Left lung (tissue), 14 donors: ENCODE measurements at places on chromosomes 12 and 14. TPM values are rescaled to one million over a fixed set of nuclear protein-coding genes. Genes with fewer than 3 reads are reported as not detected.

DNA sequence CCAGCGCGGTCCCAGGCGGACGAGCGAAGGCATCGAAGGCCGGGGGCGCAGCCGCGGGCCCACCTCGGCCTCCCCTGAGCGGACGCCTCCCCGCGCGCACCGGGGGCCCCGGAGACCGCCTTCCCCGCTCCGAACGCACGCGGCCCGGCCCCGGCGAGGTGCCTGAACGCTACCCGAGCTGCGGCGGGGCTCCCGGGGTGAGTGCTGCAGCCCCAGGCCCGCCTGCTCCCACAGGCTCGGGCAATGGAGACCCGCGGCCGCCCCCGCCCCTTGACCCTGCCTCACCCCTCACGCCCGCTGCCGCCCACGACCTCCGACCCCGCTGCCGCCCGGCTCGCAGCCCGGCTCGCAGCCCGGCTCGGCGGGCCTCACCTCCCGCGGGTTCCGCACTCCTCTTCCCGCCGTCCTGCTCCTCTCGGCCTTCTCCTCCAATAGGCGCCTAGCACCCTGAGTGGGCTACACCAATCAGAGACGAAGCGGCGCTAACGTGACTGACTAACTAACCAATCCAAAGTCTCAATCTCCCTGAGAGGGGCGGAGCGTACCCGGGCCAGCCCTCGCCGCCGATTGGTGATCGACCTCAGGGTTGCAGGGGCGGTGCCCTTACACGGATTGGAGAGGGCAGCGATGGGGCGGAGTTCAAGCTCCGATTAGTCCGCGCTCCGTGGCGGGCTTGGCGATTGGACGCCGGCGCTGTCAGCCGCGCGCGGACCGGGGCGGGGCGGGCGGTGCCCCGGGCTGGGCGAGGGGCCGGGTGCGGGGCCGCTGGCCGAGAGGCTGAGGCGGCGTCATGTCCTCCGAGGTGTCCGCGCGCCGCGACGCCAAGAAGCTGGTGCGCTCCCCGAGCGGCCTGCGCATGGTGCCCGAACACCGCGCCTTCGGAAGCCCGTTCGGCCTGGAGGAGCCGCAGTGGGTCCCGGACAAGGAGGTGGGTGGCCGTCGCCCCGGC lies at the start of the genes XRCC3 and ZFYVE21:
TSS of gene XRCC3 (minus strand) at position 400 of the 949 bp plus-strand sequence. CDS start 4,364 bp downstream, outside the sequence.
TSS of gene ZFYVE21 (plus strand) at position 759 of the 949 bp plus-strand sequence. CDS start at position 791, 32 bp downstream.
- peak; percentile 99 for DNase-seq

- peak; percentile 51 for DNase-seq
These were observed 697 bp upstream of the DNAJC14 start for GRCh38 chr12:55829967-55830600.

DNA sequence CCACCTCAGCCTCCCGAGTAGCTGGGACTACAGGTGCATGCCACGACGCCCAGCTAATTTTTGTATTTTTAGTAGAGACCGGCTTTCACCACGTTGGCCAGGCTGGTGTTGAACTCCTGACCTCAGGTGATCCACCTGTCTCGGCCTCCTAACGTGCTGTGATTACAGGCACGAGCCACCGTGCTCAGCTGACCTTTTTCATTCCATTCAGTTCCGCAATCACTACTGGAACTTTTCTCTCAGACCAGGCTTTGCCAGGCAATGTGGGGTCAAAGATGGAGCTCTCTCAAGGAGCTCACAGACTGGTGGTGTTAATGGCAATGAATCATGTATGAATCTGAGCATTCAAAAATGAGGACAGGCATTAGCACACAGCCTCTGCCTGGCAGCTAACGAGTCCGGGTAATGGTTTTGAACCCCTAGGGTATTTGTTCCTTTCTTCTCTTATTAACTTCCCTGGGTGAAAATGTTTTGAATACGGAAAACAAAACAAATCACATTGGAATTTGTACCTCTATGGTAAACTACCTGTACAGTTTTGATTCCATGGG lies 9.4 kb upstream of the TCHP start:
- DNase-seq, result no peak

Gene LGR5
- 3.3 TPM for polyA plus RNA-seq

Gene SOAT2
- polyA plus RNA-seq, result 0.20 TPM
